ENCODE measurements at places on chromosomes 6 and 20.

DNA sequence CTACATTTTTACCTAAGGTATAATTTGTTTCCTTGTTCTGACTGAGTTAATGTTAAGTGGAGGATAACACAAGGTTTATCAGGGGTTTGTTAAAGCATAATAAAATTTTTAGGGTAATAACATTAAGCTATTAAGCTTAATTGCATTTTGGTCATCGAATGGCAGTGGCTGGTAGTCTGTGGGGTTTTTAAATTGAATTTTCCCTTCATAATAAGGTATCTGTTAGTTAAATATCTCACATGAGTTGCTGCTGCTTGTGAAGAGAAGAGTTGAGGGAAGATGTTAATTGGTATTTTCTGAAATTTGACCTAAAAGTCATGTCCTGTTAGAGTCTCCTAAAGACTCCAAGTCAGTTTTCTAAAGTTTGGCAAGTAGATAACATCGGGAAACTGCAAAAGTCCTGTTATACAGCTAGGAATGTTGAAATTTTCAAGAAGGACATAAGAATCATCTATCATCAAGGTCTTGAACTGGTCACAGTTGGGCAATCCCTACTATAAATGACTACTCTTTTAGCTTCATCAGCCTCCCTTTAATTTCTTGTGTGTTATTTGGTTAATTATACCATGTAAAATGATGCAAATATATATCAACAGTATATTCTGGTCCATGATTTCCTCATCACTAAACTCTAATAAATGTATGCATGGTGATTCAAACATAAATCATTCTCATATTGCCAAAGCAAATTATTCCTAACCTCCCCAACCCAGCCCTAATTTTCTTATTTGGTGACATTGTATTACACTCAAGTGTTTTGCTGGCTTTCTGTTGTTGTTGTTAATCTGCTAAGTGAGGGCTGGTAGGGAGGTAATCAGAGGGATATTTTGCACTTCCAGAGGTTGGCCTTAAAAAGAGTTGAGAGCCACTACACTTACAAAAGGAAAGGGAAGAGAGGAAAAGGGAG lies 64.0 kb downstream of the MAP3K5 start:
- no peak for DNase-seq

DNA sequence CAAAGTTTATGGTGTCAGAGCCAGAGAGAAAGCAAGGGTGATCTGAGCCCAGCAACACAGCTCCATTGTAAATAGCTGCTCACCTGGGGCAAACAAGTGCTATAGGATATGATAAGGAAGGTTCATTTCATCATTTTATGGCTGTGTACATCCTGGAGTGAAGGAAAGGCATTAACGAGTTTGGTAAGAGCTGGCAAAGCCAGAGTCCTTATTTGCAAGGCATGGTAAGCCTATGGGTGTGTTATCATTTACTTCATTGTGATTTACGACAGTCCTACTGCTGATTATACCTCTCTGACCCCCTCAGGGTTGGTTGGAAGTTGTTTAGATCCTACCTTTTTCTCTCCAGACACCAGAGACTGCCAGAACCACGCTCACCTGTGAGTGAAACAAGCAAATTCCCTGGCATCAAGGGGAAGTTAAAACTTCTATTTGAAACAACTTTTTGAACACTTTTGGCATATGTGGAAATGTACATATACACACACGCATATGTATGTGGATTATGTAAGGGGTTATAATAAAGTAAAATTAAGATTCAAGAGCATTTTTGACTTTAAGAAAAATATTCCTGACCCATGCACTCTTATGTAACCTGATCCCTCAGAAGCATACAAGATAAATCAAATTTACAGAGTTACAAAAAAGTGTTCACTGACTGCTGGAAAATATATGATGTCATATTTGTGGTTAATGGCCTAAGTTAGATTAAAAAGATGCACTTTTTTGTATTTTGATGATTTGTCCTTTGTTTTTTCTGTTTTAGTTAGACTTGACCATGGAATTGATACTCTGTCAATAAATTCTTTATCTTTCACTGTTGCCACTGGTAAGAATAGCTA lies 40.4 kb upstream of the EDN1 start:
- DNase-seq = no peak

GRCh38 chr6:139927236-139927635 lies 552.8 kb upstream of the CITED2 start:
- peak; percentile 40 for DNase-seq

DNA sequence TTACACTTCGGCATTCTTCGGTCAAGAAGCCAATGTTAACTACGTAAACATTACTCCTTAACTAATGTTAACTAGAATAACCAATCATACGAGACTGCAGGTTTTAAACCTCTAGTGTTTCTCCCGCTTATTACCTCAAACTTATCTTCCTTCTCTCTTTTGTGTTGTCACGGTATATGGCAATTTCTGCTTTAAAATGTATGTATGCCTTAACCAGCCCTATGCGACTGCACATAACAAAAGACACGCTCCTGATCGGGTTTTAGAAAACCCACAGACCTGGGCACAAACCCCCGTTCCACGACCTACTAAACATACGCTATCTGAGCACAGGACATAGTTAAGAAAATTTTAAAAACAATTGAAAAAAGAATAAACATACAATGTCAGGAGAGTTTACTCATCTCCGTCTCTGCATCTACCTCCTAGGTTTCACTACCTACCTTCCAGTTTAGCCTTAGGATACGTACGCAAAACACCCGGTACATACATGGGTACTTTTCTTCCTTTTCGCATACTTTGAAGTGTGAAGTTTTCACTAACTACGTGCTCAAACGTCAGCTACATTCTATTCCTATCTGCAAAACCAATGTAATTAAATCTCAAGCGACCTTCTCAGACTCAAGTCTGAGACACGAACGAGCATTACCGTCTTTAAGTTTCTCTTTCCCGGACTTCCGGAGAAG lies 1.1 kb downstream of the CD164 start:
- peak; percentile 30 for DNase-seq

GRCh38 chr20:37314617-37315016 lies 25.2 kb downstream of the MANBAL start:
- DNase-seq = no peak

GRCh38 chr6:28807682-28808280 lies 116.0 kb downstream of the TRIM27 start:
- DNase-seq = no peak

DNA sequence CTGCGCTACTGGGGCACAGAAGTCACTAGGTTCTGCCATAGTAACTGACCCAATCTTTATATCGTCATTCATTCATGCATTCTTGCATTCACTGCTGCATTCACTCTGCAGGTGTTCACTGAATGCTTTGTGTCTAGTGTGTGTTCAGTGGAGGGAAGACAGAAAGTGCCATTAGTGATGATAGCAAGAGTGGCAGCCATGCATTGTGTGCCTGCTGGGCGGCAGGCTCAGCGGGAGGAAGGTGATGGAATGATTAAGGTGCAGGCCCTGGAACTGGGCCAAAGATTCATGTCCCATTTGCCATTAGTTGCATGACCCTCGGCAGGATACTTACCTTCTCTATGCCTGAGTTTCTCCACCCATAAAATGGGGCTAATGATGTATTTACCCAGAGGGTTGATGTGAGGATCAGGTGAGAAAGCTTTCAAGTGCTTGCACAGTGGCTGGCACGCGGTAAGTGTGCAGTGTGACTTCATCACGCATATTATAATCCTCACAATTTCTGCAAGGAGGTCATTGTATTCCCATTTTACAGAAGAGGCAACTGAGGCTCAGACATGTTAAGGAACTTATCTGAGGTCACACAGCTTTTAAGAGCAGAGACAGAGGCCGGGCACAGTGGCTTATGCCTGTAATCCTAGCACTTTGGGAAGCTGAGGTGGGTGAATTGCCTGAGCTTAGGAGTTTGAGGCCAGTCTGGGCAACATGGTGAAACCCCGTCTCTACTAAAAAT lies 40.1 kb downstream of the ITPR3 start:
- no peak for DNase-seq

DNA sequence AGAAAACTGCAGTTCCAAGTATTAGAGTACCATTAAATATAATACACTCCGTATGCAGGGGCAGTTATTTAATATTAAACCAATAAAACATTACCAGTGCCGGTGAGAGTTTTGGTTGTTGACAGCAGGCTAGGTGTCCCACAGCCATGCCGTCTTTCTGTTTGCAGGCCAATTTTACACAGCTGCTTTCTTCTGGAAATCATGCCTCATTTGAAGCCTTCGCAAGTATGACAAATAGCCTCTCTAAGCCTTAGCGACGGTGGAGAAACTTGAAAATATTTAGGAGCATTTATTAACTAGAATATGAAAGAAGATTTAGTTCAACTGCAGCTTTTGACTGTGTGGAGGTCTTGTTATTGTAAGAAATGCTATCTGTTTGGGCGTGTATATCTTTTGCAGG lies 226.0 kb downstream of the BMP2 start:
- no peak for DNase-seq

DNA sequence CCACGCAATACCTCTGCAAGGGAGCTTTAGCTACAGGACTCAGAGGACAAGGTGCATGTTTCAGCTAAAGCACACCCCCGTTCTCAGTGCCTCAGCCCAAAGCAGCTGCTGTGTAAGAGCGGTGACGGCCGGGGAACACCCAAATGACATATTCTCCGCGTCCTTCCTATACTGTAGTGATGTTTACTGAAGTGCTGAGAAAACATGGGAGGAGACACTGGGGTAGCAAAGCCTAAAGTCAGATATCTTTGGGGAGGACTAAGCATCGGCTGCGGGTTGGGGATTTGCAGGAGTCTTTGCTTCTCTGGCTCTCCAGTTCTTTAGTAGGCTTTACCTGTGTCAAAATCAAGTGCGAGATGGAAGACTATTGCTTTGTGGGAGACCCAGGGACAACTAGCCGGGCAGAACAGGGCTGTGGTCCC lies 1.7 kb downstream of the SLC22A23 start:
- no peak for DNase-seq

DNA sequence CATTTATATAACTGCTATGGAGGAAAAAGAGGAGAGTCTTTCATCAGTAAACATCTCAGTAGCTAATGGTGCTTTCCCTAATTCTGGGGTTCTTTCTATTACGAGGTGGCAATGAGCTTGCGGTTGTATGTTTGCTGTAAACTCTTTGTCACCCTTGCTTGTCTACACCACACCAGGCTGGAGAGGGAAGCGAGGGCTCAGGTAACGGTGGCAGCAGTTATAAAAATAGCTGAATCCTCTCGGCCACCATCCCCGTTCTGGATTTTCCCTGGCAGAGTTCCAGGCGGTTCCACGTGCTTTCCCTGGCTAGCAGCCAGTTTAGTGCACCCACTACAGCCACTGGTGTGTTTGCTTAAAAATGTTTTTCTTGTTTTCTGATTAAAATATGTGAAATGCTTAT lies 39.0 kb downstream of the MAS1 start:
- DNase-seq = no peak

DNA sequence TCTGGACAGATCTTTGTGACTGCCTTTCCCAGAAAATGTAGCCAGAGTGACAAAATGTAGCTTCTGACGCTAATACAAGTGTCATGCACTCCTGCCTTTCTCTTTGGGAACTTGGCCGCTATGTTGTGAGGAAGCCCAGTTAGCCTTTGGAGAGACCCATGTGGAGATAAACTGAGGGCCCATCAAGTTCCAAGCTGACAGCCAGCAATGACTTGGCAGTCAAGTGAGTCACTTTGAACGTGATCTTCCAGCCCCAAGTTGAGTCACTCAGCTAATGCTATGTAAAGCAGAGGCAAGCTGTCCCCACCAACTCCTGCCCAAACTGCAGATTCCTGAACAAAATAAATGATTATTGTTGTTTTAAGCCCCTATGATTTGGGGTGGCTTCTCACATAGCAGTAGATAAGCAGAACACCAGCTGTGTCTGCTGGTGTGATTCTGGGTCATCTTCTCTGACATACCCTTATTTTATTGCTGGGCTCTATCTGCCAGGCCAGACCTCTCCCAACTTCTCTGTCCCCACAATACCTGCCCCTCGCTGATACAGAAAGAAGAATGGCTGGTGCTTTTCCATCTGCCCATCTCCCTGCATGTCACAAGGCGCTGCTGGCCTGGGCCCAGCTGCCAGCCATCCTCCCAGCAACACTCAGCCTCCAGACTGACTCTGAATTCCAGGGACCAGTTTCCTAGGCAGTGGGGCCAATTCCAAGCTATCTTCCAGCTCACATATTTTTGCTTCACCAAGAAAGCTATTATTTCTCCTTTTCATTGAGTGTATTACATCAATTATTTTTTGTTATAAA lies 274.8 kb downstream of the LRFN2 start:
- no peak for DNase-seq

- DNase-seq = peak; percentile 73
Observed at GRCh38 chr20:11891077-11891775, 26.5 kb upstream of the BTBD3 start.

DNA sequence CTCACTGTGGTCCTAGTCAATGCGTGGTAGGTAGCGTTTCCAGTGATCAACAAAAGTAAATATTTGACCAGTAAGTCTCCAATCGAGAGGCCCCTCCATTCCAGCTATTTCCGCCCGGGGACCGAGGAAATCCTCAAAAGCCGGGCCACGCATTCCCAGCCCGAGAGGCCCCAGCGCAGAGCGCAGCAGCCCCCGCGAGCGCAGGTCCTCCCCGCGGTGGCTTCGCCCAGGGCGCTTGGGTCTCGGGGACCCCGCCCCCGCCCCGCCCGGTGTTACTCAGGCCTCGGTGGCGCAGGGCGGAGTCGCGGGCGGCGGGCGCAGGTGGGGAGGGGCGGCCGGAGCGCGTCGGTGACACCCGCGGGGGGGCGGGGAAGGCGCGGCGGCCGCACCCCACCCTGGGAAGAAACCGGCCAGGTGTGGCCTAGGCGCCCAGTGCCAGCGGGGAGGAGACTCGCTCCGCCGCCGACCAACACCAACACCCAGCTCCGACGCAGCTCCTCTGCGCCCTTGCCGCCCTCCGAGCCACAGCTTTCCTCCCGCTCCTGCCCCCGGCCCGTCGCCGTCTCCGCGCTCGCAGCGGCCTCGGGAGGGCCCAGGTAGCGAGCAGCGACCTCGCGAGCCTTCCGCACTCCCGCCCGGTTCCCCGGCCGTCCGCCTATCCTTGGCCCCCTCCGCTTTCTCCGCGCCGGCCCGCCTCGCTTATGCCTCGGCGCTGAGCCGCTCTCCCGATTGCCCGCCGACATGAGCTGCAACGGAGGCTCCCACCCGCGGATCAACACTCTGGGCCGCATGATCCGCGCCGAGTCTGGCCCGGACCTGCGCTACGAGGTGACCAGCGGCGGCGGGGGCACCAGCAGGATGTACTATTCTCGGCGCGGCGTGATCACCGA lies at the start of gene DSP:
DSP (plus strand) TSS at position 497 of the 890 bp plus-strand sequence; CDS start at position 742, 245 bp downstream.
- peak; percentile 6 for DNase-seq

GRCh38 chr6:25295651-25296050 lies 16.5 kb downstream of the CARMIL1 start:
- DNase-seq = no peak
